ENCODE measurements at places on chromosomes 3 and 15.

GRCh38 chr3:57109437-57110199, 49.2 kb downstream of the SPATA12 start:
- DNase-seq: no peak

GRCh38 chr15:59154243-59154642, 49.3 kb downstream of the CCNB2 start:
- DNase-seq: no peak

- DNase-seq: peak; percentile 95
Observed at GRCh38 chr3:44477312-44478030, at the start of gene ZNF445. Gene ZNF445, minus strand, starts transcription at chr3:44477670. Its CDS starts 22,121 bp downstream, at chr3:44455549.

DNA sequence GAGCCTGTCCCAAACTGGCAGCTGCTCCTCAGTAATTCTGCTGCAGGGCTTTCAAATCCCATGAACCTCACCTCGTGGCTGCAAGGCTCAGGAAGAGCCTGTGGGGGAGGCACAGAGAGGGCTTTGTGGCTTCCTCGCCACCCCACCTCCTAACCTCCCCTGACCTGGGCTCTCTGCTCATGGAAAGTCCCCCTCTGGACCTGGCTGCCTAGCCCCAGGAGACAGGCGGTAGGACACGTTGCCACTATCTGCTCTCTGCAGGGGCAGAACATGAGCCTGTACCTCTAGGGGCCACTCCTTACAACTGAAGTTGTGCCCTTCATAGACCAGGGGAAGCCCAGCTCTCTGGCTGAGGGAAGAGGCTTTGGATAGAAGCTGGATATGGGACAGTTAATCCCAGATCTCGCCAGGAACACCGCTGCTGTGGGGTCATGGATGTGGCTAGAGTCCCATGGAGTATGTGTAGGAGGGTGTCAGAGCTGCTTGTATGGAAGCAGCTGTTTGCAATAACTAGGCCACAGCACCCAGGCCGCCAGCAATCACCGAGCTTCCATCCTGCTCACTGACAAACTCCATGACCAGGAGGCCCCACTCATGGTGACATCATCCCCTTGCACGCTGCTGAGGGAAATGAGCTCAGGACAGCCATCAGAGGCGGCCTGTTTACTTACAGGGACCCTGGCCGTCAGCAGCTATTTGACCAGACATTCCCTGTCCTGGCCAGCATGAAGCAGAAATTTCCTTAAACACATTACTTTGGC, 34.0 kb upstream of the CILP start:
- no peak for DNase-seq

DNA sequence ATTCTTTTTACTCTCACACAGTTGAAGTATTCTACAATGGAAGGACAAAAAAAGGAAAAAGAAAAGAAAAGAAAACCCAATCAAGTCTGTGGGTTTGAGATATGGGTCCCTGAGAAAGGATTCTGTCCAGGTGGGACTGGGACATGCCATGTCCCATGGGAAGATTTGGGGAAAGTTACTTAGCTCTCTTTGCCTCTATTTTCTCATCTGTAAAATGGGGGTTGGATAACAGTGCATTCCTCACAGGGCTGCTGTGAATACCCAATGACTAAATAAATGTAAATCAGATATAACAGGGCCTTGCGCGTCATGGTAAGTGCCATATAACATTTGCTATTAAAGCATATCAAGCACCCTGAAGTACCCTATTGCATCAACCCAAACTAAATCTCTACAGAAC, 105.7 kb downstream of the CPN2 start:
- no peak for DNase-seq

GRCh38 chr3:42752441-42752840, 20.6 kb downstream of the CCDC13 start:
- no peak for DNase-seq

Data from chondrocyte (in vitro differentiated cells).